SJCRH30 (cell line): ENCODE measurements at places on chromosomes 11 and 22.

- DNase-seq = no peak
Observed at GRCh38 chr11:97506076-97506759, 1116.4 kb downstream of the JRKL start.

GRCh38 chr22:42948294-42948693 is 66.7 kb downstream of the PACSIN2 start:
- no peak for DNase-seq

DNA sequence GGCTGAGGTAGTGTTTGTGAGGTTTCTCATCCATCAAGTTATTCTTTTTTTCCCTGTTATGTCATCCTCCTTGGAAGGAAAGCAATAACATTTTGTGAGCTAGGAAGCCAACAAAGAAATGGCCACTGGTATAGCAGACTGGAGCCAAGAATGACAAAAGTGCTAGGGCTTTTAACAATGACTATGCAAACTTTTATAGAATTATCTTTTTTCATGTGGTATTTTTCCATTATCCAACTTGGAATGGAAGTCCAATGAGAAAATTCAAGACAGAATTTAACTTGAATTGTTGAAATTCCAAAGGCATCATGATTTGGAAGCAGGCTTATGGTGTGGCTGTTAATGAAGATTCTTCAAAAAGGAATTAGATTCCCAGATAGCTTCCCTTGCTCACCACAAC is 216.4 kb upstream of the PDGFD start:
- DNase-seq = no peak

DNA sequence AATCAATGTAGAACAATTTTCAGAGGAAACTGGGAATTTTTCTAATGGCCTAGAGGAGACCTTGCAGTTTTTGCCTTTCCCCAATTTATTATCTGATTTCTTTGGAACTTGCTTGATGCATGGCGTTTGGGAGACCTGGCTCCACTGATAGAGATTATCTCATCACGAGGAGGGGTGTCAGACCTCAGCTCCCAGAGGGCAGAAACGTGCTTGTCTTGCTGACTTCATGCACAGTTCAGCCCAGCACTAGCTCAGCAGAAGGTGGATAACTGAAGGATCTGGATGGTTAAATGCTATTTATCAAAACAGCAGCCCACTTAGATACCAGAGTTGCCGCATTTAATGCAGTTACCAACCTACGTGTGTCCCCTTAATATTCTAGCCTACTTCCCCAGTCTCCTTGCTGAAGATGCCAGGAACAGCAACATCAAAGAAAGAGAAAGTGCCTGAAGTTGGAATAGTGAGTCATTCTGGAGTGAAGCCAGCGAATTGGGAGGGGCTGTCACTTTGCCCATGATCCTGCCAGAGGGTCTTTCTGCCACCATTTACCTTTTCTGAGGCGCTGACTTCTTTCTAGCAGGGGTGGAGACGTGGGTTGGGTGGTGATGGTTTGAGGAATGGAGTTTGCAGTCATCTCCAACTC is 133.5 kb upstream of the CADM1 start:
- no peak for DNase-seq

DNA sequence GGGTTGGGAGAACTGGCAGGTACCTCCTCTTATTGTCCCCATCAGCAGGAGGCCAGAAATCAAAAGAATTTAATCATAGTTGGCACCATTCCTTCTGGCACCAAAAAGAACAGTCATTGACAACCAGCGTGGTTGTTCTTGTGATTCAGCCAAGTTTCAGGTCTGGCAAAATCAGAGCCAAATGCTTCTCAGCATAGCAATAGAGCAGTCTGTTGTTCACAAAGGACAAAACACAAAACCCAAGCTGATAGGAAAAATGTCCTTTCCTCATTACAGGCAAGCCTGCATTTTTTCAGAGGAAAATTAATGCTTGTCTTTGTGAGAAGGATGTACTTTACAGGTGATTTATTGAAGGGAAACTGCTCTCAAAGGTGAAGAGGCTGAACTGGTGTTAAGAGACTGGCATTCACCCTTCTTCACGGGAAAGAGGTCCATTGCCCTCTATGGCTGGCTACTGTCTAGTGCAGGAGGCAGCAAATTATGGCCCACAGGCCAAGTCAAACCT is 241.8 kb upstream of the ARHGAP42 start:
- DNase-seq = no peak

- DNase-seq = peak; percentile 89
Observed at GRCh38 chr11:87866951-87867350, 308.3 kb downstream of the RAB38 start.

DNA sequence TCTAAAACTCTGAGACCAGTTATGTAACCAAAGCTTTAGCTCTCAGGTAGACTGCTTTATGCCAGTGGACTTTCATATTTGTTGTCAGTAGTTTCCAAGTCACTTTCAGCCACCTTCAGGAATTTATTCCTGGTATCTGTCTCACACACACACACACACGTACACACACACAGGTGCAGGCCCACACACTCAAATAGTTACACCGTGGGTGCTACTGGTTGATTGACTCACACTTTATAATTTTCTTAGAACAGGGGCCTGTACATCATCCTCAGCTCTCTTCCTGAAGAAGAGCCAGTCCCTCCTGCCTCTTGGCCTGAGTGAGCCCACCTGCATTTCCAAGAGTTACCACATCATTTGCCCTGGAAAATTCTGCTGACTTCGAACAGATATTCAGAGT is 555.2 kb downstream of the SOX6 start:
- no peak for DNase-seq

DNA sequence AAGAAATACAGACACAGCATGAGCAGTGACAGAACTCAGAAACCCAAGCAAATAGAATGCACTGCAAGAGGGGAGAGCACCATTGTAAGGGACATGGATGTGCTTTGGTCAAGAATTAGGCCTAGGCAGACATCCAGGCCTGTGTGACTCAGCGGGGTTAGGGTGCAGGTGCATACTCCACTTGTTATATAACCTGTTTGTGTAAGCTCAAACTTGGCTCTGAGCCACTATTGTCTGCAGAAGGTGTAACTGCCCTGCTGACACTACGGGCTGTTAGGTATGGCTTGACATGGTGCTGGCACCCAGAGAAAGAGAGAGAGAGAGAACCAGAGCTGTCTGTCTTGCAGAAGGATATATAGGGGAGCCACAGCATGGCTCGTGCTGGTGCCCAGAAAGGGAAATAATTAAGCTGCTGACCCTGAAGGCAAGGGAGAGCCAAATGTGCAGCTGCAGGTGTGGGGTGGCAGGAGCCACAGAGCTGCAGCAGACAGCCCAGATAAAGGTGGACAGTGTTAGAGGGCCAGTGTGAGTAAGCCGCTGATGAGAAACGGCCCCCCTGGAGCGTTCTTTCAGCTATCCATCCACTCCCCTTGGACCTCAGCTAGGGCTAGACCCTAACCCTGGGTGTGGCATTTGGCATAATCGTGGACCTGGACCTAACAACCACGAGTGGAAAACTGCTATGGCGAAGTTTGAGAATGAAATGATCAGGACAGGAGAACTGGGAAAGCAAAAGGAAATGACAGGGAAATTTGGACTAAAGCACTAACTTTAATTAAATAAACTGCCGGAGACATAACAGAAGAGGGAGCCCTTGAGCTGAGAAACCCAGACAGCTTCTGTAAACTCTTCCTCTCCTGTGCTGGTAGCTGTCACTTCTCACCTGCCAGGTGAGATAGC is 253.0 kb upstream of the CCDC179 start:
- peak; percentile 65 for DNase-seq

- DNase-seq = no peak
Observed at GRCh38 chr11:90329043-90329442, 106.2 kb upstream of the CHORDC1 start.

DNA sequence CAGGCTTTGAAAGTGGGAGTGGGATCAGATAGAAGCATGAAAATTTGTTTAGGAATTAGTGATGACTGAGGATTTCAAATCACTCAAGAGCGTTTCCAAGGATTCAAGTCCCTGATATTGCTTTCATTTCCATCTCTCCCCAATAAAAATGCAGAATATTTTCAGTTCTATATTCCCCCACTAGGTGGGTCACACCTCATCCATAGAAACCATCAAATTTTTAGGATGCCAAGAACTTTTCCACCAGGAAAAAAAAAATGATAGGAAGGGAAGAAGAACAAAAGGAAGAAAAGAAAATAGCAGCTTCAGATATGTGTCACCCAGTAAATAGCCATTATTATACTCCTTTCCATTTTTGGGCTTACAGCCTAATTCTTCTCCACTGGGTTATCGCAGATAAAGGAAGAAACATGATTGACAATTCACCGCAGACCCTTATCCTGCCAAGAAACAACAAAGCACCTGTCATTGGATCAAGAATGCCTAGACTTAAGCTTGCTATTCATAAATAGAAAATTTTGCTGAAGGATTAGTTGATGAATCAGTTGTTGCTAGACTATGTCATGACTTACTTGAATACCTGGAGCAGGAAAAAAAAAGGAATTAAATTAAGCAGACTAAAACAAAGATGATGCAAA is 30.3 kb upstream of the OR10D3 start:
- no peak for DNase-seq

DNA sequence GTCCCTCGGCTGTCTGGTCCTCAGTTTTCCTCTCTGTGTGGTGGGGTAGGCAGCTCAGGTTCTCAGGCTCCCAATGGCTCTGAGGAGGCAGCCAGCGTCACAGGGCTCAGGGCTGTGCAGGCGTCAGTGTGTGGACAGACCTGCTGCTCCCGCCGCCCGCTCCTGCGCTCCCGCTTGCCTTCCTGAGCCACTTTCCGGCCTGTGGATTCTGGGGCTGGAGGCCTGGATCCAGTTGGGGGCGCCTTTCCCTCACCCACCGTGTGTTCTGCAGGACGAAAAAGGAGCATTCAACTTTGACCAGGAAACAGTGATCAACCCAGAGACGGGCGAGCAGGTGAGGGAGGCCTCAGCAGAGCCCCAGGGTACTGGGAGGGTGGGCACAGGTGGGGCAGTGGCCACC is 14.7 kb downstream of the DPP3 start:
- DNase-seq = no peak

GRCh38 chr11:72162891-72163492 is 27.5 kb downstream of the FOLR3 start:
- no peak for DNase-seq

- no peak for DNase-seq
Observed at GRCh38 chr11:75496305-75496752, 29.4 kb downstream of the GDPD5 start.

- DNase-seq = no peak
Observed at GRCh38 chr11:20589796-20590195, 9.6 kb upstream of the SLC6A5 start.

DNA sequence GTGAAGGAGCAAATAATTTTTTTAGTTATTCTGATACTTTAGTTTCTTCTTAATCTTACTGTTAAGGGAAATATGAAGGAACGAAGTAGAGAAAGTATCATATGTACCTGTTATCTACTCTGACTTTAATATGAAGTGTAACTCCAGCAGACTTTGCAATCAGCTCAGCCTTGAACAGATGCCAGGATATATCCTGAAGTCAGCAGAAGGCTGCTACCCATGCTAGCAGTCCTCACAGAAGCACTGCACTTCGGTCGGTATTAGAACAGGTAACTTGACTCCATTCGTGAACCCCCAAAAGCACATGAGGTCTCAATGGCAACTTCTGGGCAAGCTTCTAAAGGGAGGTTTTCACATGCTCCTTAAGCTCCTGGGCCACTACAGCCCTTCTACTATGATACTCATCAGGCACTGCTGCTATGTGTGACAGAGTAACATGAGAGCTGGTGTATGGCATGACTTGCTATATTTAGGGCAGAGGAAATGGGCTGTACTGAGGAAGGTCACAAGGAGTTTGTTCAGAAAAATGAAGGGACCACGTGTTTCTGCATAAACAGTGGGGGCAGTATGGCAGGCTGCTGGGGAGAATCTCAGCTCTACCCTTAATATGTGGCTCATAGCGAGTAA is 344.1 kb downstream of the SOX6 start:
- no peak for DNase-seq

- DNase-seq = no peak
Observed at GRCh38 chr22:32684822-32685187, 116.7 kb upstream of the TIMP3 start.

GRCh38 chr22:22785316-22786065 is 102.1 kb upstream of the IGLL5 start:
- no peak for DNase-seq
